ENCODE measurements at places on chromosomes 4 and X.

- no peak for DNase-seq
Observed at GRCh38 chr4:85761803-85762528, 287.0 kb downstream of the ARHGAP24 start.

DNA sequence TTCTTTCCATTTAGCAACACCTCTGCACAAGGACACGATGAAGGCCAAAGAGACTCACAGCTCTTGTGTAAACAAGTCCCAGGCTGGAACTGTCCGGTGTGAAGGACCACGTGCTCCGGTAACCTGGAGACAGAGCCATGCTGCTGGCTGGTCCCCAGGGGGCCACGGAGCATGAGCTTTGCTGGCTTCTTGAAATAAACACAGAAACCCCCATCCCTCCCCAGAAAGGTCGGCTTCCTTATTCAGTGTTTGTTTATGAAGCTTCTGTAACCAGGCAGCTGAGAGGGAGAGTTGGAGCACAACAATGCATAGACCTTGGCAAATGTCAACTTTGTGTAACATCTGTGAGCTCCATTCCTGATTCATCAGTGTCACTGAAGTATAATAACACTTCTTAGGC lies 109.4 kb downstream of the GPR143 start:
- DNase-seq: no peak

GRCh38 chr4:146439999-146440398 lies 81.7 kb downstream of the SLC10A7 start:
- no peak for DNase-seq

- no peak for DNase-seq
Observed at GRCh38 chr4:100461807-100462605, 55.8 kb downstream of the EMCN start.

DNA sequence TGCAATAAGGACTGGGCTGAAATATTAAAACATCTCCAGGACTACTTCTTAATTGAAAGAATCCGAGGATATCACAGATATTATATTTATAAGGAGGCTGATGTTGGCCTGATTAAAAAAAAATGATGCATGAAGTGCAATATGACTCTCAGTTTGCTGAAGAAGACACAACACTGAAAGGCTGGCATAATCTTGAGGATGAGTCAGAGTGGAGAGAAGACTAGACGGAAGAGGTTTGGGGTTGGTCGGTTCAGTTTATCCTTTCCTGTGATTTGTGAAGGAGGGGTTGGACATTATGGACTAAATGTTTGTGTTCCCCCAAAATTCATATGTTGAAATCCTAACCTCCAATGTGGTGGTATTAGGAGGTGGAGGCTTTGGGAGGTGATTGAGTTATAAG lies 170.3 kb downstream of the CORIN start:
- no peak for DNase-seq

DNA sequence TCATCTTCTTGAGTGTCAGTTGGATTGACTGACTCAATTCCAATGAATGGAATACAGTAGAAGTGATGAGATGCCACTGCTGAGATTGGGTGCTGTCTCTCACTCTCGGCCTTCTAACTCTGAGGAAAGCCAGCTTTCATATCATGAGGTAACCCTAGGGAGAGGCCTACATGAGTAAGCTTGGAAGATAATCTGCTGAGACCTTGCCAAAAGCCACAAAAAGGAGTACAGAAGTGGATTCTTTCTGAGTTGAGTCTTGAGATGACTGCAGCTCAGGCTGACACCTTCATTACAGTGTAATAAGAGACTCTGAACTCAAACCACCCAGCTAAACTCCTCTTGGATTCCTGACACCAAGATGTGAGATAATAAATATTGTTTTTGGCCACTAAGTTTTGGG lies 537.4 kb upstream of the MAGEB18 start:
- DNase-seq: no peak

DNA sequence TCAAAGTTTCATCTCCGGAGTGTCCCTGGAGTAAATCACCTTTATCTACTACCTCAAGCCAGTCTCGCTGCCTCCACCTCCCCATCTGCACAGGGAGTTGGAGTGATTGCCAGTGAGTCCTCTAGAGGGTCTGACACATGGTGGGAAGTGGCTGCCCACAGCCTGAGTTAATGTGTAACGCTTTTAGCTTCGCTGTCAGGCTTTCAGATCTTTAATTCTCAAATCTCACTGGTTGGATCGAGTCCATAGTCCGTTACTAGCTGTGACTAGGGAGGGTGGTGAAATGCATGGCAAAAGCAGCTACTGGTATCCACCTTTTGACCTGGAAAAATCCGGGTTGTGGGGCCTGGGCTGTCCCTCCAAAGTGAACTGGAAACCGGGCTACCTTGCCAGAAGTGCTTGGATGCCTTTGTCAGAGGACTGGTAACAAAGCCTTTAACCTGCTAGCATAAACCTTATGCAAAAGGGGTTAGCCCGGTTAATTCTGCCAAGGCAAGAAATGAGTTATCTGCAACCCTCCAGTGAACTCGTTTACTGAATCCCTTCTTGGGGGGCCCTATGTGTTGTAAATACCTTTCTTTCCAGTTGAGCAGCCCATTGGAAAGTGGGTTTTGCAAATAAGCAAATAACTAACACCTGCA lies 5.1 kb upstream of the WDR1 start:
- no peak for DNase-seq

DNA sequence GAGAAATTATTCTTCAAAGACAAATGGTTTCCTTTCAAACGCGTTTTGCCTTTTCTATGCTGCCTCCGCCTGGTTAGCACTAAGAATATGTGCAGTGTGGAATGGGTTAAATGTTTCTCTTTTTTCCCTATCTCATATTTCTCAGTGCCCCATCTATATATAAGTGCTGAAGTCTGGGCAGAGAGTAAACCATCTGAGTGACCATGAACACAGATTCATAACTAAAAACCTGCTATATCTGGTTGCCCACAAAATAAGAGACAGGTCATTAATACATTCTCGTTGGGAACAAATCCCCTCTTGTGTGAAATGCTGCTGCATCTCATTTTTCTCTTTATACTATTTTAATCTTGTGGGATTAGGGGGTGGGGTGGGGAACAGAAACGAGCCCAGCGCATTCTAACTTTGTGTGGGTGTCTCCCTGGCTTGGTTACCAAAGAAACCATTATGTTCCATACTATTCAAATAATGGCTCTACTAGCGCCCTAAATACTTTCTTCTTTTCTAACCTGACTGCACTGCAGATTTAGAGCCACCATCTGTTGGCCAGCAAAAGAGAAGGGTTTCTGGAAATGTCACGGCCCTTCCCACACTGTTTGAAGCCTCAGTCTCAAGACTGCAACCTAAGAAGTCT lies 42.2 kb upstream of the PTCHD1 start:
- no peak for DNase-seq

DNA sequence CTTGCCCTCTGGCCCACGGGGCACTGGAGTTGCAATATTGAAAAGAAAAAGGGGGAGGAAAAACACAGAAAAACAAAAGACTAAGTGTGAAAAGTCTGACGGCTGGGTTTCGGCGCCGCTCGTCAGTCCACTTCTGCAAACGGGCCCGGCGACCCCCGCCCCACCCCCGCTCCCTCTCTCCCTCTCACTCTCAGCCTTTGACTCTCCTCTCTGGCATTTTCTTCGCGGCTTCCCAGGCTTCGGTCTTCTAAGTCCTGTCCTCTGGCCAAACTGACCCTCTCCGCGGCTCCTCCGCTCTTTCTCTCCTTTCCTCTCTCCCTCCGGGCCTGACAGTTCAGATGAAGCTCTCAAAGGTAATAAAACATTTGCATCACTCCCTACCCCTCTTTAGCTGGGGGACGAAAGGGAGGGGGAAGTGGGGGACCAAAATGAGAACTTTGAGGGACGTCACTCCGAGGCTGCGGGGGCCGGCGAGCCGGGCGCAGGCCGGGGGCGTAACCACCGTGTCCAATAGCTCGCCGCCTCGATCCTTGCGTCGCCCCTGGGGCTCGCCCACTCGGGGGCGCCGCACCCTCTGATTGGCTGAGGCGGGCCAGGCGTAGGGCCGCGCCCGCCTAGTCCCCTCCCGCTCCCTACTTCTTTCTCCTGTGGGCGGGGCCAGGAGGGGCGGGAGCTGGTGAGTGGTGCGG lies at the start of gene NKX6-1:
Gene NKX6-1, minus strand, starts transcription at position 358 of the 689 bp plus-strand sequence. CDS start 1,064 bp downstream, outside the sequence.
- DNase-seq: peak; percentile 77

GRCh38 chr4:176354884-176355283 lies 35.1 kb downstream of the SPCS3 start:
- no peak for DNase-seq

DNA sequence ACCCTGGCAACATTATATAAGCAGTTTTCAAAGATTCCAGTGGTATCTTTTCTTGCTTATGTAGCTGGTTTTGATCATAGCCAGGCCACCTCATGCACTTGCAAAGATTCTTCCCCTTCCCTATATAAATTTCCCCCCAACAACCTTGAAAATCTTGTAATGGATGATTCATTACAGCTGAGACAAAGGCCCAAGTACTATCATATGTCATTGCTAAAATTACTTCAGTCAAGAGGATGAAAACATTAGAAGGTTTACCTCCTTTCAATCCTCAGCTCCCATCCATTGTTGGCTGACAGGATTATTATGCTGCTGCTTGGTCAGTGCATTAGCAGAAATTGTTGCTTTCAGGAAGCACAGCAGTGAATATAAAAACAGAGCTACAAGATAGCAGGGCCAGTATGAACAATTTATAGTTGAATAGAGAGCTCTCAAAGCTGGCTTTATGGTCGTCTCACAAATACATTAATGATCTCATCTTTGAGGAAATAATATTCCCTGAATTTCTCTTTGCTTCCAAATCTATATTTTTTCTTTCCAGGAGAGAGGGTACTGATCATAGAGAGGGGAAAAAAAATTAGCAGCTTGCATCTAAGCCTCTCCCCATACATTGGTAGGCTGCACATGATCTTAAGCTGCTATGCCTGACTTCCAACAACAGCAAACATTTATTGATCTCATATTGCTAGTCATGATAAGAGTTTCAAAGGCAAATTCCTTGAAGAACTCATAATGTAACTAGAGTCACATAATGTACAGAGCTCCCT lies 7.7 kb upstream of the ARHGEF38 start:
- DNase-seq: no peak

- DNase-seq: no peak
Observed at GRCh38 chr4:38514465-38515146, 149.4 kb upstream of the KLF3 start.

DNA sequence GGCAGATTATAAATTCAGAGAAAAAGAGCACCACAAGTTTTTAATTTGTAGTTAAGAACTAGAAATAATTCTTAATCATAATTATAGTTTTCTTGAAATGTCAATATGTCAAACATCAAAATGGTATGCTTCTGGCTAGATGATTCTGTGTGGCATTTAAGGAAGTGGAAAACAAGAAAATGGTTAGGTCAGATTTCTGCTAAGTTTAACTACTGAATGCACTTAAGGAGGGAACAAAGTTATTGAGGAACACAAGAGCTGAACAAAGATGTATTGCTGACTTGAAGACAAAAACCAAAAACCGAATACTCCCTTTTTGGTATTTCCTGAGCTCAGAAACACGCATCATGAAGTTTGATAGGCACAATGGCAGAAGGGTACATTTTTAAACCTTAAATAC lies 58.7 kb upstream of the GPR34 start:
- DNase-seq: no peak

- DNase-seq: no peak
Observed at GRCh38 chr4:73586040-73586439, 34.2 kb downstream of the RASSF6 start.

DNA sequence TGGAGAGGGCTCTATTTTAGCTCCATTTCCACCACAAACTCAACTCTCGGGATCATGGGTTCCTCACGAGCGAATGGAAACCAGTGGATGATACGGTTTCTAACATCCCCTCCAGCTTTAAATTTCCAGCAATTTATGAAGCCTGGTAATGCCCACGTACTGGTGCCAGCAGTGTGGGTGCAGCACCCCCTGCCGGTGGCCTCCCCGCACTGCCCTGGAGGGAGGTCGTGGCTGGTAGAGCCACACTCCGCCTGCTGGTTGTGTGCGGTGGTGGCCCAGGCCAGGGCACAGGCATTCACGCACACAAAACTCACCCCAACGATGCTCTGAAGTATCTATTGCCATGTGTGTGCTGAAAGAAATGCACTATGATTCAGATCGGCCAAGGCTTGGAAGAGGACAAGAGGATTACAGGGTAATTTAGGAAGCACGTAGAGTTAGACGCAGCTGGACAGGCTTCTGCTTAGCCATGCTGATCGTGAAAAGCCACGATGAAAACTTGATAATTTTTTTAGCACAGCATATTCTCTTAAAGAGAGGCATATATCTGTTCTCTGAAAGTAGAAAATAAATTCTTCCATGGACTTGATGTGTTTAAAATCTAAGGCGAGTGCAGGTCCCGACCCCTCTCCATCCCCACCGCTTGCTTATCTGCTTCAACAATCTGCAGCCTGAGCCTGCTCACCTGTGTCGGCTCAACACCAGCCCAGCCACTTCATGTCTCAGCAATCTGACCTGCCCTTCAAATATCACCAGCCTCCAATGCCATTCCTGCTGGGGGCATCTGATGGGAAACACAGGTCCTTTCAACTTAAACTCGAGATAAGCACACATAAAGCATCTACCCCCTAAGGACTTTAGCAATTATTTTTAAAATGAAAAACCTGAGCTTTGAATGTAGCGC lies 59.1 kb downstream of the SCD5 start:
- DNase-seq: no peak

DNA sequence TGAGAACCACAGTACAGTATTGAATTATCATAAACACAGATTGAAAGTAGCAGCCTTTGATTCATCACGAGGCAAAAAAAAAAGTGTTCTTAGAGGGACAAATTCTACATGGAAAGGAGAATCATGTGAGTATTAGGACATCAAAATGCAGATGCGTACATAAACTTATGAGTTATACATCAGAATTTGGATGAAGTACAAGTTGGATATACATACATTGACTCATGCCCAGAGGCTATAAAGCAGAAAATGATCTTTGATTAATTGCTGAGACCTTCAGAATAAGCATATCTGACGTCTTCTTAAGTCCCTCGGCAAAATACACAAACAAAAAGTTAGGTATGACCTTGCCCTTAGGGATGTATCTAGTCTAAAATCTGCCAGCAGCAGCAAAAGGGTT lies 206.4 kb downstream of the LDB2 start:
- no peak for DNase-seq

DNA sequence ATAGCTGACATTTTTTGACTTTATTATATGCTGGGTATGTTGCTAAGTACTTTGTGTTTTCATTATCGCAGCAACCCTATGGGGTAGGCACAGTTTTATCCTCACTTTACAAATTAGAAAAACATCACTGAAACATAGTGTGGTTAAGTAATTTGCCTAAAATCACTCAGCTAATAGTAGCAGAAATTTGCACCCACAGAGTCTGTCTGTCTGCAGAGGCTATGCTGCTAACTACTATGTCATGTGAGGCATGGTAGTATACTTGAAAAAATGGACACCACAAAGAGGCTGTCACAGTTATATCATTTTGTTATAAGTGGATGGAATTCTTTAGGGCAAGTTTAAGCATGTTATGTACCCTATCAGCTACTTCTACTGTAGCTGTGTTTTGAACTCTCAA lies 69.0 kb downstream of the STAG2 start:
- no peak for DNase-seq

- DNase-seq: no peak
Observed at GRCh38 chrX:578531-578930, 52.1 kb upstream of the SHOX start.
